CD8-positive, alpha-beta memory T cell (primary cell): ENCODE measurements at places on chromosomes 4 and X.

GRCh38 chr4:7862561-7863192 lies 77.0 kb downstream of the AFAP1 start:
- DNase-seq, result no peak

DNA sequence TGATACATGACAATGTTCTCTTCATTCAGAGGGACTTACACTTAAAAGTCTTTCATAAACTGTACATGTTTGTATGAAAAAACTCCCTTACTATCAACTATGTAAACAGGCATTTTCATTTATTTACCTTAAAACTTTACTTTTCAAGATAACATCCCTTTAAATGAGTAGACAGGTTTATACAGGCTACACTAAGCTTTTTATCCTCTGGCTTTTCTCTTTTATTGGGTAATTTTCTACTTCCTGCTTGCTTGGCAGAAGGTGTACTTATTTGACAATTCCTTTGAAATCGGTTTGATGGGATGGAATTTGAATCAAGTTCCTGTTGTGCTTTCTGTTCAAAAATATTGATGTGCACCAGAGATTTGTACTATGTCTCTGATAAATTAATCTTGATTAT lies 81.4 kb downstream of the PTPN13 start:
- no peak for DNase-seq

- no peak for DNase-seq
Measured at GRCh38 chrX:133090236-133090809, 6.6 kb downstream of the USP26 start.

DNA sequence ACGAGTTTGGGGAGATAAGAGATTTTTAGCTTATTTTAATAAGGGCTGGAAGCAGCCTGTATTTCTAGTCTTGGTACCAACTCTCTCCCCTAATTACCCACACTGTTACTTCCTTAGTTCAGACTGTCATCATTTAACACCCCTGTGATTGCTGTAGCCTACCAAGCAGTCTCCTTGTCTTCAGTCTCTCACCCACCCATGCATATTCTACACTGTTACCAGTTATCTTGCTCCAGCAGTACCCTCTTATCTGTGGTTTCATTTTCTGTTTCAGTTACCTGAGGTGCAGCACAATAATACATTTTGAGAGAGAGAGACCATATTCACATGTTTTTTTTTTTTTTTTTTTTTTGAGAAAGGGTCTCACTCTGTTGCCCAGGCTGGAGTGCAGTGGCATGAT lies 80.2 kb downstream of the DIAPH2 start:
- no peak for DNase-seq

- DNase-seq, result no peak
Measured at GRCh38 chr4:178894126-178894525, 1451.9 kb upstream of the AGA start.

- DNase-seq, result no peak
Measured at GRCh38 chr4:7663075-7663541, 228.4 kb upstream of the PSAPL1 start.

GRCh38 chr4:76016393-76016792 lies 6.9 kb downstream of the CXCL10 start:
- DNase-seq, result no peak
